ENCODE measurements at places on chromosomes 5 and 9. TPM values are rescaled to one million over a fixed set of nuclear protein-coding genes. Genes with fewer than 3 reads are reported as not detected.

- DNase-seq: no peak
Measured at GRCh38 chr5:9439531-9440292, 106.2 kb downstream of the SEMA5A start.

The CAPSL gene
- total RNA-seq: not detected

DNA sequence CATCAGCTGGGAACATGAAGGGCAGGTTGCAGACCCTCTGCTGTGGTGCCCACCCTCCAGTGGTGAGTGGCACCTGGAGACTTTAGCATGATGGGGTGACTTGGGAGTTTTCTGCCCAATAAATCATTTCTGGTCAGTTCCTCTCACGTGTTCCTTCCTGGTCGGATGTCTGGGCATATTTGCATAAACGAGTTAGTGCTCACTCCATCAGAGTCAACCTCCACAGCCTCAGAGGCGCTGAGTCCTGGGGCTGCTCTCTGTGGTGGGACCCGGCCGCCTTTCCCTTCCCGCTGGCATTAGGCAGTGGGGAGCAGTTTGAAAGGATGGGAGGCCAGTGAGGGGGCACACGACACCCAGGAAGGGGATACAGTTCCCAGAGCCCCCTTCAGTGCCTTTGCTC is 114.0 kb upstream of the FCN2 start:
- DNase-seq: no peak

The ORM1 gene
- total RNA-seq: 0.64 TPM

The GZMA gene
- total RNA-seq: 1.0 TPM

DNA sequence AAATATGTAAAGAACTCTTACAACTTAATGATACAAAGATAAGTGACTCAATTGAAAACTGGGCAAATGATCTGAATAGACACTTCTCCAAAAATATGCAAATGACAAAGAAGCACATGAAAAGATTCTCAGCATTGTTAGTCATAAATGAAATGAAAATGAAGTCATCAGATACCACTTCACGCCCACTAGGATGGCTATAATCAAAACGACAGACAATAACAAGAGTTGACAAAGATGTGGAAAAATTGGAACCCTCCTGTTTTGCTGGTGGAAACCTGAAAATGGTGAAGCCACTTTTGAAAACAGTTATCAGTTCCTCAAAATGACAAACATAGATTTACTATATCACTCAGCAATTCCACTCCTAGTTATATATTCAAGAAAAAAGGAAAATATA is 7.9 kb upstream of the SYK start:
- DNase-seq: no peak

GRCh38 chr9:76452839-76453238 is 6.1 kb upstream of the GCNT1 start:
- DNase-seq: no peak

DNA sequence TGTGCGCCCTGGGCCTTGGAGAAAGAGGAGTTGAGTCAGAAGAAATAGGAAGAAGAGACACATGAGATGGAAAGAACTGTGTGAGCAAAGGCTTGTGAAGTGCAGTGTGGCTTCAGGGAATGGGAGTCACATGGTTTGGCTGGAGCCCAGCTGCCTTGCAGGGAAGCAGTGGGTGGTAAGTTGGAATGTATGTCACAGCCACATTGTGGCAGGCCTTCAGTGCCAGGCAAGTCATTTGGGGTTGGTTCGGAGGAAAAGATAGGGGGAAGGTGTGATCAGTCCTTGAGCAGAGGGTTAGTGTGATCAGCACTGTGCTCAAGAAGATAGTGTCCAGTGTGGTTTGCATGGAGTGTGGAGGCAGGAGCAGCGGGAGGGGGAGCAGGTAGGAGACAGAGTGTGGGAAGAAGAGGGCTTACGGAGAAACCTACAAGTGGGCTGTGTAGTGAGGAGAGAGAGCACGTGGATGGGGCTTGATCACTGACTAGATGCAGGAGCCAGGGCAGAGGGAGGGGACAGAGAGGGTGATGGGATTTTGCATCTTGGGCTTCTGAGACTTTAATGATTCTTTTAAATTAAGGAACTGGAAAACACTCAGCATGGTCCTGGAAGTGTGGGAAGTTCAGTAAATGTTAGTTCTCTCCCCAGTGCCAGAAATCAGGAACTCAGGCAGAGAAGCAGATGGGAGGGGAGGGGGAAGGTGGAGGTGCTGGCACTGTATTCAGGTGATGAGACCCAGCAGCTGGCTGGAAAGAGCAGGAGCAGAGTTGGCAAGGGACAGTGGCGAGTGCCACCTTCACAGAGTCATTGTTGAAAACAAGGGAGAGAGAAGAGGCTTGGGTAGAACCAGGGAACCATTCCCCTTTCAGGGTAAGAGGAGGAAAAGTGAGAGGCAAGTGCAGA is 46.6 kb downstream of the ARHGAP26 start:
- no peak for DNase-seq

The PLEKHG4B gene
- total RNA-seq: not detected

DNA sequence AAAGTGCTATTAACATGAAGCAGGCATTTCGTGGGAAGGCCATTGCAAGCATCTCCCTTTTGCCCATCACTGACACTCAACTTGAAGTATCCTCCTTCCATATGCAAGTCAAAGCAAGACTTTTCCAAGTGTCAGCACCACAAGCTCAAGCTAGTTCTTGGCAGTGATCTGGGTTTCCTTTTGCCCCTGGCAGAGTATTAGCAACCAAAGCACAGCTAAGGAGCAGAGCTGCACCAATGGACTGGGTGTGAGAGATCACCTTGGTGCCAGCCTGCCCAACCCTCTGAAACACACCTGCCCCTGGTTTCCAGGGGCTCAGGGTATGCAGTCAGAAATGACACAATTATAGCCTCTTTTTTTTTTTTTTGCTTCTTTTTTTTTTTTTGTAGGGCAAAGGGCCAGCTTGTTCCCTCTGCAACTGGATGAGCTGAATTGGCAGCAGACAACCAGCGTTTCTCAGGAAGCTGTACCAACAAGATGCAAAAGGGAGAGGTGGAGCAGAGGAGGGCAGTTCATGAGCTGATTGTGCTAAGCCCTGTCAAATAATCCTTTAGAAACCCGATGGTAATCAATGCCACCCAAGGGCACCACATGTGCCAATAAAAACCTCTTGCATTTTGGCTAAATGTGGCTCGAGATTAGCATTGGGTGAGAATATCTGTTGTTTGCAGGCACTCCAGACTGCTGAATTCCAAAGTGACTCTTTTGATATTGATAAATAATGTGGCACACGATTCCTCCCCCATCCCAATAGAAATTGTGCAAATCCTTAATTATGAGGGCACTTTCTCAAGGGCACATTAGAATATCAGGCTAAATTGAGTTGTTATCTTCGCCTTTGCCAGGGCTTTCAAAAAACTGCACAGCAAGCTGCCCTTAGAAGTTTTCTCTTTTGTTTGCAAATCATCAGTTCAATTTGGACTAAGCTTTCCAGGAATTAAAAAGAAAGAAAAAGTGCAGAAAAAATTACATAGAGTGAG is 192.4 kb downstream of the GAS1 start:
- no peak for DNase-seq

GRCh38 chr5:59919484-59919883 is 26.0 kb upstream of the PDE4D start:
- DNase-seq: no peak

Measured in mesenteric fat pad (tissue), 1 donor.